Skeletal muscle cell (primary cell): ENCODE measurements at places on chromosomes 5 and 9.

GRCh38 chr9:132935026-132935425, 9.4 kb downstream of the TSC1 start:
- no peak for DNase-seq

DNA sequence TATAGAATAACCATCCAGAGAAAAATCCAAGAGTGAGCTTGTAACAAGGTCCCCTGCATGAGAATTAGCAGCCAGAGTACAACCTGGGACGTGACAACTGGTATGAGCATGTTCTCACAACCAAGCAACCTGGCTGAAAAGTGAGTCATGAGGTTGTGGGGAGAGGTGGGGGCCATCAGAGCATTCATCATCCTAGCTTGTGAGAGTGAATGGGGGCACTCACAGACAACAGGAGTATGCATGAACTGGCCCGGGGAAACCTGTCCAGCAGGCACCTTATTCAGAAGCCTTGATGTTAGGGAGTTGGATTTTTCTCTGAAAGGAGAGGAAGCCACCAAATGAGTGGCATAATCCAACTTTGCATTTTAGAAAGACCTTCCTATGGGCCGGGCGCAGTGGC, 113.0 kb downstream of the FRMD3 start:
- DNase-seq: no peak

GRCh38 chr9:97529363-97530076, 28.1 kb downstream of the TMOD1 start:
- DNase-seq: no peak

GRCh38 chr5:100598446-100598845, 63.3 kb downstream of the FAM174A start:
- no peak for DNase-seq

GRCh38 chr5:55936100-55936693, 58.6 kb downstream of the IL6ST start:
- DNase-seq: peak; percentile 52
